ENCODE measurements at places on chromosomes 6 and 20.

GRCh38 chr6:169724494-169725124, at the start of gene PHF10:
PHF10 (minus strand) TSS chr6:169724500; CDS start chr6:169723931, 569 bp downstream.
- peak; percentile 55 for DNase-seq

DNA sequence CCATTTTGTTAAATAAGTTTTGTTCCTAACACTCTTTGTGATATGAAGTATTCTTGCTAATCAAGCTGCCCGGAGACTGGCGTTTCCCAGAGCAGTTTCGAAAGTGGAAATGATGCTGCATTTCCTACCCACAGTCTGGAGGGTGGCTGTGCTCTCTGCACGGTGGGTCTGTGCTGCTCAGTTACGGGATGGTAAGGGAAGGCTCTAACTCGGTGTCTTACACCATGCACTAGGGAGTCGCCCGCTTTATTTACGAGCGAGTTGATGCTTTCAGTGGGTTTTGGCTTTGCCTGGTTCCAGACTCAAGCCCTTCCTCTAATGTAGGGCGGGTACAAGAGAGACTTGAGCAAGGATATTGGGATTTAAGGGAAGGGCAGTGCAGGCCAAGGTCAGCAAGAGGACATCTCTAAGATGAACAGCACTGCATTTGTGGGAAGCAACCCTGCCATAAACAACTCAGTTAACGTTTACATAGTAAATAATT, 180.1 kb upstream of the AKAP12 start:
- DNase-seq = no peak

DNA sequence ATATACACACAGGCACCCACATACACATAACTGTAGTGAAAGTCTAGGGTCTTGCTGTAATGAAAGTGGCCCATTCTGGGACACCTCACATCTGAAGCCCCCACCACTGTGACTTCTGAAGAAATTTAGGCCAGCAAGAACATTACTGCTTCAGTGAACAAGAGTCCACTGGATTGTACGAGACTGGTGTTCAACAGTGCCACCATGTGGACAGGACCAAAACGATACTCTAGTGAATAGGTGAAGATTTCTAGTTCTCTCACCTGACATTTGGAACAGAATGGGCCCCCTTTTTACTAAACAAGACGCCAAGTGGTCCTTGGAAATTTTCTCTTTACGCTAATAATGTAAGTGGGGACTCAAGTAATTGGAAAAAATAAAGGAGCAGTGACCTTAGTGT, 156.9 kb downstream of the MAFB start:
- no peak for DNase-seq

- no peak for DNase-seq
Measured at GRCh38 chr6:2721219-2721618, 29.5 kb downstream of the MYLK4 start.

GRCh38 chr6:72406517-72406916, 215.3 kb upstream of the KCNQ5 start:
- no peak for DNase-seq

GRCh38 chr6:12528136-12528535, 188.4 kb upstream of the PHACTR1 start:
- no peak for DNase-seq

DNA sequence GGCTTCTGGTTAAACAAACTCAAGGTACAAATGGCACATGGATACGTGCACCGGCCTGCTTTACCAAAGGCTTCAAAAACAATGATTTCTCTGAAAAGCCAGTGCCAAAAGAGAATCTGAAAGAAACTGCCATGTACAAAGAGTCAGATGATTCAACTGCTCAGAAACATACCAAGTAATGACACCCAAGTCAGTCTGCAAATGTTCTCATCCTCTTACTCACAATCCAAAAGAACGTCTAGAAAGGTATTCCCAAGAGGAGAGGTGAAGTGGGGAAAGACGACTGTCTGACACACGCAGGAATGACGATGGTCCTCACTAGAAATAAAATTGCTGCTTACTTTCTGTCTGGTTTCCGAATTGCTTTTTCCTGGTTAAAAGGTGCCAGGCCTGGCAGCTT, 52.9 kb downstream of the NFATC2 start:
- no peak for DNase-seq

- no peak for DNase-seq
Measured at GRCh38 chr6:42200035-42200434, 5.3 kb upstream of the GUCA1B start.

Measured in activated T-helper 2 cell treated with anti-CD3 and anti-CD28 coated beads, Interferon-gamma antibody, Interleukin-2, Interleukin-4, amounts not matched to agents 10 μg/mL and 5 μg/mL and 100 μg/mL, durations not matched to agents 14 hours and 24 hours and 36 hours (primary cell).